HEK293T (cell line): ENCODE measurements at places on chromosomes 2 and 18.
A peak's percentile ranks its signal among the peaks of the same experiment; 100 is the strongest.

DNA sequence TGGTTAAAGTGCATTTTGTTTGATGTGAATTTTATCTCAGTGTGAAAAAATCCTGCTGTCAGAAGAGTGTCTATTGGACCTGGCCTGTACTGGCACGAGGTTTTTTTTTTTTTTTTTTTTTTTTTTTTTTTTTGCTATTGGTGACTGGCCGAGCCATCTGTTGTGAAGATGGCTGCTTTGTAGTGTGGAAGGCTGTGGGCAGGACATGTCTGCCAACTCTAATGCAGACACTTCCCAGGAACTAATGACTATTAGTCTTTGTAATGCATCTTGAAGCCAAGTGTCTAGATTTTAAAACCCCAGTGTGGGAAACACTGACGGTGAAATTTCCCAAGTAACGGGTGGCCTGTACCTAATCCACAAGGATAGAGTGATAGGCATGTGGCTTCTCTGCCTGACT is 34.3 kb downstream of the ZAP70 start:
- DNase-seq = no peak

DNA sequence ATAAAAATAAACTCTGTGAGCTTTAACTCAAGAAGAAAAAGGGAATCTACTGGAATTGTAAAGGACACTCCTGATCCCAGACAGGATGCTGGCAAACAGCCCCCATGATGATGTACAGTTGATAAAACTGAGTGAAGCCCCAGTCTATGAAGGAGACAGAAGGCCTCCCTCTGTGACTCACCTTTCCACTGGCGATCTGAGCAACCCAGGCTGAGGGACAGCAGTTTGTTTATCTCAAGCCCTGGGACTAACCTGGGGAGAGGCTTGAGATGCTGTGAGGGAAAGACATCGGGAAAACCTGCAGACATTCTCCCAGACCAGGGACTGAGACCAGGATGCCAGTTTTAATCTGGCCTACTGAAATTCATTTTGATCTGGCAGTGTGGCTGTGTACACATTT is 104.5 kb upstream of the CDH2 start:
- DNase-seq = no peak

DNA sequence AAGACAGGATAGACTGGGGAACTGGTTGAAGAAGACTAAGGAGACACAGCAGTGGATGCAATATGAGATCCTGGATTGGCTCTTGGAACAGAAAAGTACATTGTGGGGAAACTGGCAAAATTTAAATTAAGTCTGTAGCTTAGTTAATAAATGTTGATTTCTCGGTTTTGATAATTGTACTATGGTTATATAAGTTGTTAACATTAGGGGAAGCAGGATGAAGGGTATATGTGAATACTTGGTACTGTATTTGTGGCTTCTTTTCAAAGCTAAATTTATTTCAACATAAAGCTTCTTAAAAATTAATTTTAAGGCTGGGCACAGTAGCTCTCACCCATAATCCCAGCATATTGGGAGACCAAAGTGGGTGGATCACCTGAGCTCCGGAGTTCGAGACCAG is 103.8 kb downstream of the TMEM17 start:
- no peak for DNase-seq

GRCh38 chr2:77147153-77147552 is 375.0 kb downstream of the LRRTM4 start:
- no peak for DNase-seq

GRCh38 chr18:39751161-39751560 is 2185.6 kb upstream of the CELF4 start:
- no peak for DNase-seq

DNA sequence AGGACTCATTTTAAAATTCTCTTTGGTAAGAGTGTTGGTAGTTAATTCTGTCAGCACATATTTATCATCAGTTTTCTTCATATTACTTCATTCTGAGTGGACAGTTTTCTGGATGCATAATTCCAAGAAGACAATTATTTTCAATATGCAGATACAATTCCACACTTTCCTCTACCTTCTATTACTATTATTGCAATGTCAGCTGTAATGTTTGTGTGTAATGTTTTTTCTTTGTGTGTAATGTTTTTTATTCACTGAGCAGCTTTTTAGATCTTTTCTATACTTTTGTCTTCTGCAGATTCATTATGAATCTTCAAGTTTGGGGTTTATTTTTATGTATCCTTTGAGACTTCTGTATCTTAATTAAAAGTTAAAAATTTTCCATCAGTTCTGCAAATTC is 264.0 kb upstream of the VRK2 start:
- DNase-seq = no peak

DNA sequence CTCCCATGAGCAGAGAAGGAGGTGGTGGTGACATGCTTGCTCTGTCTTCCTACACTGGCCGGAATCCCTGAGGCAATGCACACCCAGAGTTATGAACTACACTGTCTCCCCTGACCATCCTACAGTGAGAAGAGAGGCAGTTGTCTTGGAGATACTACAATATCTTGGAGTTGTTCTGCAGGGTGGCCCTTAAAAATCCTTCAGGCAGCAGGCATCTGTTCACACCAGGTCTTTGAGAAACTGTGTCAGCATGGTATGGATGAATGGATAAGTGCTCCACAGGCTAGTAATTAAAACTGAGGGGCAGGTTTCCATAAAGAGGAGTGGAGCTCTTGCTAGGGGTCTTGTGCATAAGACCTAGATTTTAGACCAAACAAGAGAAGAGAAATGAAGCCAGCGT is 223.7 kb upstream of the COPS8 start:
- DNase-seq = no peak

DNA sequence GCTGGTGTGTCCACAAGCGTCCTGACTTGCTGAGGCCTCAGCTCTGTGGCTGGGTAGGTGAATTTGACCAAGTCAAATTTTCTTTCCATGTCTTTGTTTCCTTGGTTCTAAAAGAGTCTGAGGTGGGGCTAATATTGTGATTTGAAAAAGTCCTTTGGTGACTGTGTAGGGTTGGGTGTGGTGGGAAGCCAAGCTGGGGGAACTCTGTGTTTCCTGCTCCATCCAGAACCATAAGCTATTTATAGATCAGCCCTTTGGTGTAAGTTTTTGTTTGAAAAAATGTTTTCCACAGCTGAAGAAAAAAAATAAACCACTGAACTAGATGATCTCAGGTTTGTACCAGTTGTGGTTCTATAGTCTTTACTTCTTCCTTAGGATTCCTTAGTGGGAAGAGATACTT is 462.7 kb downstream of the TGIF1 start:
- DNase-seq = no peak

DNA sequence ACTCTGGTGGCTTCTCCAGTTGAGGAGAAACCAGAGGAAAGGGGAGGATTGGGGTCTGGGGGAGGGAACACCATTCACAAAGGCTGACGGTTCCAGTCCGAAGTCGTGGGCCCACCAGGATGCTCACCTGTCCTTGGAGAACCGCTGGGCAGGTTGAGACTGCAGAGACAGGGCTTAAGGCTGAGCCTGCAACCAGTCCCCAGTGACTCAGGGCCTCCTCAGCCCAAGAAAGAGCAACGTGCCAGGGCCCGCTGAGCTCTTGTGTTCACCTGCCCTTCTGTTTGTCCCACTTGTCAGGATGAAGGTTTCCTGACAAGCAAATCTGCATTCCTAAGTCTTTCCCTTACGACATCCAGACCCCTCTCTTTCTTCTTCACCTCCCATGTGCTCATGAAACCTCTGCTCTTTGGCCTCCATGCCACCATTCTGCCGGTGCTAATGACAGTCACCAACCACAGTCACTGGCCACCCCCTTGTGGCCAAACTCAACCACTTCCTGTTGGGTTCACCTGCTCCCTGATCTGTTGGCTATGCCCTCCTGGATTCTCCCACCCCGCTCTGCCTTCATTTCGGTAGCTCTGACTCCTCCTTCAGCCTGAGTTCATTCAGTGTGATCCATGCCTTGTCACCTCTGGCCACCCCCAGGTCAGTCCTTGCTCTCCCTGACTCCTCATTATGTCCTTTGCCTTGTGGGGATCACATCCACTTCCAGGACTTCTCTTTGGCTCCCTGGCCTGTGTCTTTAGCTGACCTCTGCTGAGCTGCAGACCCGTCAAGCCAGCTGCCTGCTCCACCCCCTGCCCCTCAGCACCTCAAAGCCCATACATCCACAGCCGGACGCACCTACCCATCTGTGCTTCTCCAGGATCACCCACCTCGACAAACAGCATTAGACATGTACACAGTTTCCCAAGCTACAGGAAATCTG is 17.6 kb downstream of the EMX1 start:
- peak; percentile 53 for DNase-seq

GRCh38 chr2:118669654-118670053 is 177.8 kb downstream of the EN1 start:
- DNase-seq = no peak

DNA sequence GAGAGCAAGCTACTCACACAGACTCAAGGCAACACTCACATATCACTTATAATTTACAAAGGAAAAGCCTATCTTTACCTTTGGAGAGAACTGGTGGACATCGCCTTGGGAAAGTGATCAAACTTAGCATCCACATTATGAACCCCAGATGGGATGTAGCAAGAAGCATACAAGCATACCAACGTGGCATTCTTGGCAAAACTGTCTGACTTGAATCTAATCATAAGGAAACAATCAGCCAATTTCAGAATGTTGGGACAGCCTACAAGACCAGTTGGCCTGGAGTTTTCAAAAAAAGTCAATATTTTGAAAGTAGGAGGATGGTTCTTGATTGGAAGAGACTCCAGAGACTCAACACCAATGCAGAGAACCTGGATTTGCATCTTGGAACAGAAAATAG is 79.1 kb upstream of the PMAIP1 start:
- DNase-seq = no peak

GRCh38 chr2:189952536-189953109 is 109.9 kb downstream of the MSTN start:
- DNase-seq = no peak

DNA sequence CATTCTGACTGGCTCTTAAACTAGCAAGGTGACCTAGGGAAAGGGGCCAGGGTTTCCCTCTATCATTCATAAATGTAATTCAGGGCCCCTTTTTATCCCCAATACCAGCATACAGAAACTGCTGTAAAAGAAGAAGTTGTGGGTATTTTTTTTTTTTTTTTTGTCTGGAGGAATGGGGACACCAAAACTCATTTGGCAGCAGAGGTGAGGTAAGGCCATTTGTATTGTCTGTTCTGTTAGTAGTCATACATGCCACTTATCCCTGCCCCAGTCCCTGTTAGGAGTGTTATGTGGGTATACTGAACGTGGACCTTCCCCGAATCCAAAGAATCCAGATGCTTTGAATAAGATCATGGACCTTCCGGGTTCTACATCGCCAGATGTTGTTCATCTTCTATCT is 1.7 kb downstream of the SEPTIN2 start:
- DNase-seq = no peak

DNA sequence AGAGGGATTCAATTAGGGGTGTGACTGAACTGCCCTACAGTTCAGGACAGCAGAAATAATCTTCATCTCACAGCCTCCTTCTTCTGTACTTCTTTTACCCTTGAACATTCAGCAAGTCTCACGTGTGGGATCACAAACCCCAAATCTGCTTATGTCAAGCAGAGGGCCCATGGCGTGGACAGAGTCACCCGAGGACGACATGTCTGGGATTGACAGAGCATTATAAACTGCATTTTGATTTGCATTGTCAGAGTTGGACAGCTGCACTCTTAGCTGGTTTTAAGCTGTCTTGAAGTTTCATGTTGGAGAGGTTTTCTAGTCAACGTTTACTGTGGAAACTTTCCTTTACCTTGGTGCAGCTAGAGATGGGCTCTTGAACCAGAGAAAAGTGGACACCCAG is 26.4 kb downstream of the MGAT5 start:
- no peak for DNase-seq

DNA sequence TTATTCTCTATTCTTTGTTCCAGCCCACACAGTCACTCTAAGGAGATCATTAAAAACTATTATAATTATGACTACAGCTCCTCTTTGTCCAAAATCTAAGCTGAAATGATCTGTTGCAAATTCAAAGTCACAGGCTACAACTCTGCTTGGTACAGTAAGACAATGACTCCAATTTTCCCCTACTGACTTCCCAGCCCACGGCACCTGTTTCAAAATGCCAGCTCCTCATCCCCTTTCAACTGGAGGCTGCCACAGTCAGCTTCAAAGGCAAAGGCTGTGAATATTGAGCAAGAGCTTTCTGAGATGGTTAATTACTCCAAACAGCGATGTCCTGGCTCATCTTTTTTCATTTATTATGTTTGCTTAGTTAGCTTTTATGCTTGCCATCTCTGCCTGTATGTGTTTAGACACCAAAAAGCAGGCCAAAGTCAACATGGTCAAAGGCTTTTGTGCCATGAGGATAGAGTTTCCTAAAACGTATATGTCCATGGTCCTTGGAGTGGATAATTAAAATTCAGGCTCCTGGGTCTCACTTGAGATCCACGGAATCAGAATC is 141.1 kb downstream of the DOCK10 start:
- no peak for DNase-seq

GRCh38 chr2:44547718-44548117 is 186.0 kb downstream of the CAMKMT start:
- DNase-seq = no peak

- no peak for DNase-seq
These were observed 26.4 kb downstream of the MARCHF7 start for GRCh38 chr2:159738509-159739390.

- no peak for DNase-seq
These were observed 51.4 kb downstream of the ITGAV start for GRCh38 chr2:186641132-186641806.

- DNase-seq = no peak
These were observed 76.0 kb downstream of the RNF144A start for GRCh38 chr2:6993229-6993640.

- no peak for DNase-seq
These were observed 14.4 kb downstream of the STK11IP start for GRCh38 chr2:219611866-219612576.

GRCh38 chr18:48863432-48864065 is 87.2 kb downstream of the SMAD7 start:
- no peak for DNase-seq

DNA sequence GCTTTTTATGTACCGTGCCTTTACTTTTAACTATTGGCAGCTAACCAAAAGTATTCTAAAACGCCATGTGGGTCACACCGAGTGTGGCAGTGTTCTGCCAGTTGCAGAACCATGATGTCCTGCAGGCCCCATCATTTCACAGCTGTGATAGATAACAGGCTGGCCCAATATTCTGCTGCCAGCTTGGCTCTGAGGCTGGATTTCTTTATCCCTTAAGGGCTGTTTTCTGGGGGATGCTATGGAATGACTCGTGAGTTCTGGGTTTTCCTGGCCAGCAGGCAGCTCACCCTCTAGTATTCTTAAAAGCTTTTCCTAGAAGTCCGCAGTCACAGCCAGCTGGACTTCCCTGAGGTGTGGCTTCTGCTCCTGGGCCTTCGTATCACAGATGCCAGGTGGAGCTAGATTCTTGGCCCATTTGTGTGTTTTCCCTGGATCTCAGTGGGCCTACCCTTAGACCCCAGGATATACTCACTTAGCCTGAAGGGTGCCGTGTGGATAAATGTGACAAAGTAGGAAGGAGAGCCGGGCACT is 41.0 kb downstream of the FHOD3 start:
- no peak for DNase-seq

DNA sequence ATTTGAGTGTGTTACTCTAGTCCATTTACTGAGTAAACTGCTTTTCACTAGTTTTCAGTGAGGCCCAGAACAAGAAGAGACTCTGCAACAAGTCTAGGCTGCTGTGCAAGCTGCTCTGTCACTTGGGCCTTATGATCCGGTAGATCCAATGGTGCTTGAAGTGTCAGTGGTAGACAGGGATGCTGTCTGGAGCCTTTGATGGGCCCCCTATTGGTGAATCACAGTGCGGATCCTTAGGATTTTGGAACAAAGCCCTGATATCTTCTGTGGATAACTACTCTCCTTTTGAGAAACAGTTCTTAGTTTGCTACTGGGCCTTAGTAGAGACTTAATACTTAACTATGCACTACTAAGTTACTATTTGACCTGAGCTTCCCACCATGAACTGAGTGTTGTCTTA is 150.2 kb downstream of the TMEFF2 start:
- DNase-seq = no peak
